Eye (tissue), 1 donor: ENCODE measurements at places on chromosomes 5 and 9.
A peak's percentile ranks its signal among the peaks of the same experiment; 100 is the strongest.

- no peak for DNase-seq
Measured at GRCh38 chr9:16147726-16148125, 594.9 kb downstream of the CCDC171 start.

DNA sequence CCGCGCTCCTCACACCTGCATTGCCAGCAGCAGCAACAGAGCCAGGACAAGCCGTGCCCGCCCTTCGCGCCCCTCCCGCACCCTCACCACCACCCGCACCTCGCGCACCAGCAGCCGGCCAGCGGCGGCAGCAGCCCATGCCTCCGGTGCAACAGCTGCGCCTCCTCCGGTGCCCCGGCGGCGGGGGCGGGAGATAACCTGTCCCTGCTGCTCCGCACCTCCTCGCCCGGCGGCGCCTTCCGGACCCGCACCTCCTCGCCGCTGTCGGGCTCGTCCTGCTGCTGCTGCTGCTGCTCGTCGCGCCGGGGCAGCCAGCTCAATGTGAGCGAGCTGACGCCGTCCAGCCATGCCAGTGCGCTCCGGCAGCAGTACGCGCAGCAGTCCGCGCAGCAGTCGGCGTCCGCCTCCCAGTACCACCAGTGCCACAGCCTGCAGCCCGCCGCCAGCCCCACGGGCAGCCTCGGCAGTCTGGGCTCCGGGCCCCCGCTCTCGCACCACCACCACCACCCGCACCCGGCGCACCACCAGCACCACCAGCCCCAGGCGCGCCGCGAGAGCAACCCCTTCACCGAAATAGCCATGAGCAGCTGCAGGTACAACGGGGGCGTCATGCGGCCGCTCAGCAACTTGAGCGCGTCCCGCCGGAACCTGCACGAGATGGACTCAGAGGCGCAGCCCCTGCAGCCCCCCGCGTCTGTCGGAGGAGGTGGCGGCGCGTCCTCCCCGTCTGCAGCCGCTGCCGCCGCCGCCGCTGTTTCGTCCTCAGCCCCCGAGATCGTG is 517 bp downstream of the KCNN2 start:
- peak; percentile 71 for DNase-seq

DNA sequence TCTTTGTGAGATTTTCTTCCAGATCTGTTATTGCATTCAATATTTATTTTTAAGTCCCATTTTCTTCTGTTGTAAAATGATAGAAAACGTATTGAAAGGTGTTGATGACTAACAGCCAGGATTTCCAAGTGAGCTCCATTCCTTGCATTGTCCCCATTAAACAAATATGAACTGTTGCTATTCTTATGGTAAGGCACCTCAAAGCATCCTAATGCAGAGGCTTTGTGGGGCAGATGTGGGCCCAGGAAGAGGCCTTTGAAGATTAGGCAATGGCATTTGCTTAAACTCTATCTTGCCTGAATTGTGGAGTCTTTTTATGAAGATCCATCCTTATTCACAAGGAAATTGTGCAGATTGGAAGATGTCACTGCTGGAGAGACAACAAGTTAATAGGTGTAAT is 38.9 kb downstream of the NTRK2 start:
- no peak for DNase-seq

DNA sequence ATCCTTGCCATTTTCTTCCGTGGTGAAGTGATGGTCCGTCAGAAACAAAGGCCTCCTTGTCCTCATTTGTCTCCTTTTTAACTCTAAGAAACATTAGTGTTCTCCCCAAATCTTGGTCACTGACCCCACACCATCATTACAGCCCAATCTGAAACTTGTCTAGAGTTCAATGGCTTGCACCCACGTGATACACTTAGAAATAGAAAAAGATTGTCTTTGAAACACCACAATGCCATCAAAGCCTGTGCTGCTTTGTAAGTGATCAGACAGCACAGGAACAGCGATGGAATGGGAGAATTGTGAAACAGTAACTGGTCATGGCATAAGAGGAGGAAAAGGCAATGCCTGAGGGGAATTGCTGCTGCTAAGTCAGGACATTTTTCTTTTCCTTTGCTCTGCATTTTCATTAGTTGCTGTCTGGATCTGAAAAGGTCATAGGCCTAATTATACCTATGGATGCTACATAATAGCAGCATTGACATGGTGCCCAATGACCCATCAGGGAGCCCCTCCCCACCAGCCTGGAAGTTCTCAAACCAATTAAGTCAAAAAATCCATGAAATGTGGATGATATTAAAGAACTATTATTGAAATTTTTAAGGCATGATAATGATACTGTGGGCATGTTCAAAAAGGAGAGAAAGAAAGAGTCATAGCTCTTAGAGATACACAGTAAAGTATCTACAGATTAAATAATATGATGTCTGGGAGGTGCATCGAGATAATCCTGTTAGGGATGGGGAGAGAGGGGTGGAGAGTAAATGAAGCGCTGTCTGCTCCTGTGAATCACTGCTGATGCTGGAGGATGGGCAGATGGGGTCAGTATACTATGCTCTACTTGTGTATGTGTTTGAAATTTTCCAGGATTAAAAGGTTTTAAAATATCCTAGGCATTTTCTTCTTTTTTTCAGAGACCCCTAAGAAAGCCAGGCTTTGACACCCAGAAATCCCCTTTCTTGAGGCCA is 83.6 kb downstream of the ENC1 start:
- peak; percentile 43 for DNase-seq

DNA sequence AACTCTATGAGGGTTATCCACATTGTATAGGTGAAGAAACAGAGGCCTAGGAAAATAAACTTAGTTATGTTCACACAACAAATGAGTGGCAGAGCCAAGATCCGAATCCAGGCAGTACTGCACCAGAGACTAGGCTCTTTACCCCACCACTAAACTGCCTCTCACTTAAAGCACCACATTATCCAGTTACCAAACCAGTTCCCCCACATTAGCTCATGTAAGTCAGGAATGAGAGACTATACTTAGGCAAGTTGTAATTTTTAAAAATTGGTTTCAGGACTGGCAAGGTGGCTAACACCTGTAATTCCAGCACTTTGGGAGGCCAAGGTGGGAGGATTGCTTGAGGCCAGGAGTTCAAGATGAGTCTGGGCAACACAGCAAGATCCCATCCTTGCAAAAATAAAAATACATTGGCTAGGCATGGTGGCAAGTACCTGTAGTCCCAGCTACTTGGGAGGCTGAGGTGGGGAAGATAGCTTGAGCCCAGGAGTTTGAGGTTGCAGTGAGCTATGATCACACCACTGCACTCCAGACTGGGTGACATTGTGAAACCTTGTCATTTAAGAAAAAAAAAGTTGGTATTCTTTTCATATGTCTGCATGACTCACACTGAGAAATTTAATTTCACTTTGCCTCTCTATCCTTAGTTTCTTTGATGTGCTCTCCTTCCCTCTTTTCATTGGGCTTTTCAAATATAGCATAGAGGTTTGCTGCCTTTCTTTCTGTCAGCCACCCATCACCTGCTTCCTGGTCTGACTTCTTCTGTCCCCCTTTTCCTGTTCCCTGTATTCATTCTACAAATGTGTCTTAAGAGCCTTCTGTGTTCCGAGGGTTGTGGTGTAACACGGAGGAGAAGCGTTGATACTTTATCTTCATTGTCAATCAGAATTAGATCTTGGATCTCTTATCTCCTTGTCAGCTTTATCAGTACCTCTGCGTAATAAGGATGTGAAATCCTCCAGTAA is 64.7 kb downstream of the ERMP1 start:
- no peak for DNase-seq

GRCh38 chr9:78678877-78679276 is 382.0 kb downstream of the PSAT1 start:
- DNase-seq = no peak

- DNase-seq = no peak
Measured at GRCh38 chr9:89391585-89391984, 73.3 kb downstream of the SECISBP2 start.

DNA sequence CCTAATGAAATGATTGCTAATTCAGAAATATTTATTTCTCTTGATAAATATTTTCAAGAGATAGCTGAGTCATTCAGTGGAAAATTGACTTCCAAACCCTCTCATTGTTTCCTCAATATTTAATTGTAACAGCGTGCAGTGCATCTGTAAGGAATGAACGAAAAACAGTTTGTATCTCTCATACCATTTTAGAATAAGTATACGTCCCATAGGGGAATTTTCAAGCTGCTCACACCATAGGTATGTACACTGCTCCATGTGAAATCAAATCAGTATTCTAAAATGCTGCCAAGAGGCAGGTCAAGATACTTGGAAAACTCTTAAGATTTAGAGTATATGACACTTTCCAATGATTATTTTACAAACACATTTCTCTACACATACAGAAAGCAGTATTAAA is 202.2 kb downstream of the ARL15 start:
- DNase-seq = no peak

- no peak for DNase-seq
Measured at GRCh38 chr5:134410822-134411221, 859 bp downstream of the CDKN2AIPNL start.

GRCh38 chr5:1178529-1179382 is 22.6 kb upstream of the SLC6A19 start:
- no peak for DNase-seq
